ENCODE measurements at places on chromosomes 3 and 15. TPM values are rescaled to one million over a fixed set of nuclear protein-coding genes. Genes with fewer than 3 reads are reported as not detected.

Gene FBXL22
- 1.3 TPM for polyA plus RNA-seq

Gene FHIT
- polyA plus RNA-seq, result 0.17 TPM

Gene NEK10
- polyA plus RNA-seq, result 3.0 TPM

Gene ZBED2
- 0.11 TPM for polyA plus RNA-seq

Data from AG04450 (cell line).